Activated T-helper 1 cell treated with Interleukin-2 at 50 U/mL for 16 hours (primary cell): ENCODE measurements at places on chromosomes 2 and 18.

DNA sequence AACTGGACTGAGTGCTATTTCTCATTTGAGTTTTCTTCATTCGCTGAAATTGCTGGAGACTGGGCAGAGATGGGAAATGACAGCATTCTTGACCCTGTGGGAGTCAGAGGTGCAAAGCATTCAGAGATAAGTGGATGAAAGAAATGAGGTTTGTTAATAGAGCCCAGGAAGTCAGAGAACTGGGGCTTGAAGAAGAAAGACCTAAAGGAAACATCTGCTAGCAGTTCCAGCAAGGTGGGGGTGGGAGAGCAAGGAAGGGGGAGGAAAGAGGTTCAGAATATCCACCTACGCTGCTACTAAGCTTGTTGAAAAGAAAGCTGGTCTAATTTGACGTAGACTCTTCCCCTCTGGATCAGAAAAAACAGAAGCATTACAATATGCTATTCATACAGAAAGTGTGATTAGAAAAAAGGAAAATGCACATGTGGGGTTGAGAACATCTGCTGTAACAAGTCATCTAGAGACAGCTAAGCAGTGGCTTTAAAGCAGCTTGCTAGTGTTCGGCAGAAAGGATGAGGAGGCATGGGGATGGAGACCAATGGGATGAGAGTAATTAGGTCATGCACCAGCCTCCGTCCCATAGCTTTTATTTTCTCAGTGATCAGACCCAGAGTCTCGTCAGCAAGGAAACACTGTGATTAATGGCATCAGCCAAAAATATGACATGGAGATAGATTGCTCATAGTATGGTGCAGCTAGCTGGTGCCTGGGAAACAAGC, 29.7 kb downstream of the NAB1 start:
- no peak for DNase-seq

DNA sequence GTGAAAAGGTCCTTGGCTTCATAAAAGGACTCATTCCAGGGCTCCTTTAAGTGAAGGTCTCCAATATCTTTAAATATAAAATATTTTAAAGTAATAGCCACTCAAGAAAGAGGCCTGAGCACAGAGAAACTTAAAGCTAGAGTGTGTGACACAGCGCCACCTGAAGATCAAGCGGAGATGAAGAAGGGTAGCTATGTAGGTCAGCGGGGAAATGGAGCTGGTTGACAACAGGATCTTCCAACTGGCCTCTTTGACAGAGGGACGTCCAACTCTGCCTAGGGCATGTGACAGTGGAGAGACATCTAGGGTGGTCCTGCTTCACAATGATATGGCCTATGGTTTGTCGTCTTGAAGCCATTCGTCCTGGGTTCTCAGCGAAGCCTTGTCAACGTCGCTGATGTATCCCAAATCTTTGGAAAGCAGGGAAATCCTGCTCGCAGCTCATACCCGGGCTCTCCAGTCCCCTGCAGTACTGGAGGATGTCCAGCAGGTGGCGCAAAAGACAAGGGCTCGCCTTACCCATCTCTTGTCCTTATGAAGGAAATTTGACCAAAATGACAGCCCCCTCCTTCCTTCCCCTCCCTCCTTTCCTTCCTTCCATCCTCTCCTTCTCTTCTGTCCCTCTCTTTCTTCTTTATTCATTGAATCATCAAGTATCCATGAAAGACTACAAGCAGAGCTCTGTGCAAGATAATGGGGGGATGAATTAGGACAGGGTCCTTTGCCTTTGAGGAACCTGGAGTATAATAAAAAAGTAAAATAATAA, 59.6 kb downstream of the LONRF2 start:
- DNase-seq = peak; percentile 17

DNA sequence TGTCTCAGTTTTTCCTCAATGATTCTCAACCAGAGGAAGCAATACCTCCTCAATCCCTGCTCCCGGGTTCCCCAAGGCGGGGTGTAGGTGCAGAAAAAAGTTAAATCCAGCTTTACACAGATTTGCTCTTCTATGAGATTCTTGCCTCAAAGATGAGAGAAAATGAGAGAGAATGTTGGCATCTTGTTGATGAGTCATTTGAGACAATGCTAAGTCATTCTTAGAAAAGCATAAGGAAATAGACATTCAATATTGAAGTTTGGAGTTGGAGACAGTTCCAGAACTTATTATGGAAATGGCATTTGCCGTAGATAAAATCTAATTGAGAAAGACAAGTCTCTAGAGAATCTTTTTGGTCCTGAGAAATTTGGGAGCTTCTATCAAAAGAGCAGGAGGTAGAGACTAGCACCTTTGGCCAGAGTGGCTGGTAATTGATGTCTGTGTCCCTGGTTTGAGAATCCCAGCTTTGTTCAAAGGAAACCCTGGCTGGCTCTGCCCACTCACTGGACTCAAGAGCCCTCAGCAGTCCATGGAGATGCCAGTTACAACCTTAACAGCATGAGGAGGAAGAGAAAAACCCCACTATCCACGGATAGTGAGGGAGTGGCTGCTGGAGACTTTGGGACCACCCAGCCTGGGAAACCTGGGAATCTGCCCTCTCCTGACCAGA, 181.2 kb downstream of the FAM124B start:
- no peak for DNase-seq

GRCh38 chr2:127410871-127411652, 7.2 kb upstream of the PROC start:
- no peak for DNase-seq
